ENCODE measurements at places on chromosomes 2 and 18. TPM values are rescaled to one million over a fixed set of nuclear protein-coding genes. Genes with fewer than 3 reads are reported as not detected.

Gene CRYGD
- not detected for polyA plus RNA-seq

Gene ABCG5
- not detected for polyA plus RNA-seq

Gene RNF144A
- 0.12 TPM for polyA plus RNA-seq

Gene SAG
- polyA plus RNA-seq: not detected

Gene WDSUB1
- 4.5 TPM for polyA plus RNA-seq

Gene NEU2
- polyA plus RNA-seq: not detected
